ENCODE measurements at places on chromosomes 6 and 20.

DNA sequence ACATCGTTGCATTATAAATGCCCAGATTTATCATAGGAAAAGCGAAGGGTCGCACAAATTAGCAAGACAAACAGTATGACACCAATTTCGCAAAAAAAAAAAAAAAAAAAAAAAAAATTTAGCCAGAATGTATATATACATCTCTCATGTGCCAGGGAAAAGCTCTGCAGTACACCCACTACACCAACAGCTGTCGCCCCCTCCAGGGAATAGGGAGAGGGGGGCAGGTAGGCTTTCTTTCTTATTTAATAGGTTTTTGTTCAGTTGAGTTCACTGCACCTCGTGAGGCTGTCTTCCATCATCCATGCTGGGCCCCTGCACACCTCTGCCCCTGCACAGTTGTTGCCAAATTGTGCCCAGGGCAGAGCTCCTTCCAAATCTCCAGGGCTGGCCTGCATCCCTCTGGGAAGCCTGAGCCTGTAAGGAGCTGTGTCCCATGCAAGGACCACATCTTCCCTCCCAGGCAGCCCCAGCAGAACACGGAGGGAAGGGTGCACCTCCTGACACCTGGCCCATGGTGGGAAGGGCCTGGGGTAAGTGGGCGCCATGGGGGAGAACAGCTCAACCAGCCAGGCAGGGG lies 85.4 kb downstream of the NINL start:
- DNase-seq = no peak

- DNase-seq = no peak
Observed at GRCh38 chr6:161578478-161578877, 304.6 kb upstream of the AGPAT4 start.

DNA sequence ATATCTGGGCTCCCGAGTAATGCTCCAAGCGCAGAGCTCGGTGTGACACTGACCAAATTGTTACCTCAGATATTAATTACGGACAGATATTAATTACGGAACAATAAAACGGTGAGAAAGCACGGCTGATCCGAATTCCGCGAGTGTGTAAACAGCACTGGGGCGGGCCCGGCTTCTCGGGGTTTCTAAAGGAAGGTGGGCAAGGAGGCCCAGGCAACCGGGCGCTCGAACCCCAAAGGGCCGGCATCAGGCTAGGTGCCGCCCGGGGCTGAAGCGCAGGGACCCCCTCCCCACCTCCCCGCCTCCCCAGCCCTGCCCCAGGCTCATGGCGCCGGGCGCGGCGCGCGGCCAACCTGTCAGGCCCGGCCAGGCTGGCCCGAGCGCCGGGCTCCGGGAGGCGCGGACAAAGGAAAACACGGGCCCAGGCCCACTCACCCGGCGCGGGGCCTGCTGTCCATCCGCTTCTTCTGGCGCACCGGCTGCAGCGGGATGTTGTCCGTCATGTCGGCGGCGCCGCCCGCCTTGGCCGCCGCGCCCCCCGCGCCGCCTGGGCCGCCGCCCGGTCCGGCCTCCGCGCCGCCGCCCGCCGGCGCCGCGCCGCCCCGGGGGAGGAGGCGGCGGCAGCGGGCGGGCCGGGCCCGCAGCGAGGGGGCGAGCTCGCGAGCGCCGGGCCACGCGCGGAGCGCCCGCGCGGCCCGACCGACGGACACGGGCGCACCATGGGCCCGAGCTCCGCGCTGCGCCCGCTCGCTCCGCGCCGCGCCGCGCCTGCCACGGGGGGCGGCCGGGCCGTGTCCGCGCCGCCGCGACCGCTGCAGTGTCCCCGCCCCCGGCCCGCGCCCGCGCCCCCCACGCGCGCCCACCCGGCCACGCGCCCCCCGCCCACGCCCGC lies at the start of gene ATP9A:
Gene ATP9A, minus strand, starts transcription at position 524 of the 892 bp plus-strand sequence. Its CDS starts 21 bp downstream, at position 503.
- DNase-seq = peak; percentile 50

DNA sequence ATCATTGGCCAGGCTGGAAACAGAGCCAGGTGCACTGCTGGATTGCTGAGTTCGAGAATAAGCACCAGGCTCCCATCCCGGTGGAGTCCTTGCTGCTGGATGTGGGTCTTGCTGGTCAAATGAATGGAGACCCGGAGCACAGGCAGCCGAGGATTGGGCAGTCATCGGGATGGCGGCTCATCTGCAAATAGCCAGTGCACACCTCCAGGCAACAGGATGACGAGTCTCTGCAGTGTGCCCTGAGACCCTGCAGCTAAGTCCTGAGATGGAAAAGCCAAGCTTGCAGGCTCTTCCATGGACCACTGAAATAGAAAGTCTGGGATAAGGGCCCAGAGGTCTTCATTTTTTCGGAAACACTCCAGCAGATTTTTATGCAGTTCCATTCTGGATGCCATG lies 143.5 kb downstream of the WDR27 start:
- no peak for DNase-seq

DNA sequence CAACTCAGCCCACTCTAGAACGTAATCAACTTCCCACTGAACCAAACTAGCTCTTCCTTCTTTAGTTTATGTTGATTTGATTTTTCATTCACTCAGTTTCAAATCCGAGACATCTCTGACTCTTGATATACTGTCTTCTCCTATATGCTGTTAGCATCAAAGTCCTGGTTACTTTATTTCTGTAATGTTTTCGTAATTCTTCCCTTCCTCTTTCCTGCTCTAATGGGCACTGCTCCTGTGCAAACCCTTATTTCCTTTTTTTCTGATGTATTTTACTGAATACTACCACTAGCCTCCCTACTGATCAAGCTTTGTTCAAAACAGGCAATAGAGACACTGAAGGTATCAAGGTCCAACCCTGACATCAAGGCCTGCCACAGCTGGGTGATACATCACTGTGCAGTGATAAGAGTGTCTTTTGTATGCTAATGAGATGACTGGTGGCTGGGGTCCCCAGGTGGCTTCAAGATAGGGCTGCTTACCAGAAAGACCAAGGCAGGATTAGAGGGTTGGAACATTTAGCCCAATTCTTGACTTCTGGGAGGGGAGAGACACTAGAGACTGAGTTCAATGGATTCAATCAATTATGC lies 95.2 kb downstream of the KIF13A start:
- no peak for DNase-seq

DNA sequence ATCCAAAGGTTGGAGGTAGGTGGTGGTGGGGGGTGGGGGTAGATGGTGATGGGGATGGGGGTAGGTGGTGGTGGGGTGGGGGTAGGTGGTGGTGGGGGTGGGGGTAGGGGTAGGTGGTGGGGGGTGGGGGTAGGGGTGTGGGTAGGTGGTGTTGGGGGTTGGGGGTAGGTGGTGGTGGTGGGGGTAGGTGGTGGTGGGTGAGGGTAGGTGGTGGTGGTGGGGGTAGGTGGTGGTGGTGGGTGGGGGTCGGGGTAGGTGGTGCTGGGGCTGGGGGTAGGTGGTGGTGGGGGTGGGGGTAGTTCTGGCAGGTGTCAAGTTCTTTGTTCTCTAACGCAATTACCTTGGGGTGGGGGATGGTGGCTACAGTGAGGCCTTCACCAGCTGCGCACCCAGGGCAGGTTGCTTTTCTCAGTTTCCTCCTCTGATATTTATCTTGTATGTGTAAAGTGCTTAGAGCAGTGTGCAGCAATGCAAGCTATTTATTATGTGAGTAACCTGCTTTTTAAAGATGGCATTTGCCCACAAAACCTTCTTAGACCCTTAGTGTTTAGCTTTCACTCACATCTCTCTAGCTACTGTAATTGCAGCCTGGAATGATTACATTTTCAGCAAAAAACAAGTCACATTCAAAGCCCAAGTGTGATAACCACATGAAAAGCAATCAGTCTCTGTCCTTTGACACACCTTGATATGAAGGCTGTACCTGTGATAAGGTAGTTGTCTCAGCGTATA lies 8.2 kb upstream of the CCDC167 start:
- DNase-seq = no peak

DNA sequence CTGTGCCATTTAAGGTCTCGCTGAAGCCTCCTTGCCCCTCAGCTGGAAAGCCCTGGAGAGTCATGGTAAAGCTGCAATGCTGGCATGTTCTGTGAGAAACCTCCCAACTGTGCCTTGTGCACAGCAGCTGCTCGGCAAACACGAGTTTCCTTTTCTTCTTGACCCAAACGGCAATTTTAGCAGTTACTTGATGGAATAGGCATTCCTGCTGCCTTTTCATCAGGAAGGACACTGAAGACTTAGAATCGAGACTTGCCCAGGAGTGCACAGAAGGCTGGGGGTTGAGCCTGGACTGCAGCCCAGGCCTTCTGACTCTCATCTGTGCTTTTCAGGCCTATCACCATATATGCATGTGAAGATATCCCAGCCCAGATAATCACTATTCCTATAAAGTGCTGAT lies 28.7 kb upstream of the CLDN20 start:
- DNase-seq = no peak

DNA sequence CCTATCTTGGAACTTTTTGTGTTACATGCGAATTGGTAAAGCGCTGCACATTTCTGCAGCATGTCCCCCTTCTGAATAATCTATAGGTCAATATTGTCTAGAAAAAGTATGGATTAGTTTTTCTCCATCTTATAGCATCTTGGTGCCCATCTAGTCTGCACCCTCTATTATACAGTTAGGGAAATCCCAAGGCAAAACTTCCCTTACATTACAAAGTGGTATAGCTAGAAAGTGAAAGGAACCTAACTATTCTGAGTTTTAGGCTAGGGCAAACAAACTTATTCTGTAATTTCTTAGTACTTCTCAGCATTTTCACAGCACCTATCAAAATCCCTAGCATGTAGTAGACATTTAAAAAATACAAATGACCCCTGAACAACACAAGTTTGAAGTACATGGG lies 133.5 kb upstream of the CCDC28A start:
- no peak for DNase-seq

- no peak for DNase-seq
Observed at GRCh38 chr20:56506103-56506502, 18.4 kb upstream of the FAM209A start.

DNA sequence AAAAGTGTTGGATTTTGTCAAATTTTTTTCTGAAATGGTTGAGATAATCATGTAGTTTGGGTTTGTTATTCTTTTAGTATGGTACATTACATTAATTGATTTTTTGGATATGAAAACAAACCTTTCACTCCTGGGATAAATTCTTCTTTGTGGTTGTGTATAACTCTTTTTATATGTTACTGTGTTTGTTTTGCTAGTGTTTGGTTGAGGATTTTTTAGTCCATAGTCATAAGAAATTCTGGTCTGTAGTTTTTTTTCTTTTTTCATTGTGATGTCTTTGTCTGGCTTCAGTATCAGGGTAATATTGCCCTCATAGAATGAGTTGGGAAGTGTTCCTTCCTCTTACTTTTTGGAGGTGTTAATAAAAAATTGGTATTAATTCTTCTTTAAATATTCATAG lies 122.2 kb upstream of the ATXN1 start:
- no peak for DNase-seq

GRCh38 chr6:160742090-160742489 lies 40.0 kb downstream of the PLG start:
- no peak for DNase-seq

DNA sequence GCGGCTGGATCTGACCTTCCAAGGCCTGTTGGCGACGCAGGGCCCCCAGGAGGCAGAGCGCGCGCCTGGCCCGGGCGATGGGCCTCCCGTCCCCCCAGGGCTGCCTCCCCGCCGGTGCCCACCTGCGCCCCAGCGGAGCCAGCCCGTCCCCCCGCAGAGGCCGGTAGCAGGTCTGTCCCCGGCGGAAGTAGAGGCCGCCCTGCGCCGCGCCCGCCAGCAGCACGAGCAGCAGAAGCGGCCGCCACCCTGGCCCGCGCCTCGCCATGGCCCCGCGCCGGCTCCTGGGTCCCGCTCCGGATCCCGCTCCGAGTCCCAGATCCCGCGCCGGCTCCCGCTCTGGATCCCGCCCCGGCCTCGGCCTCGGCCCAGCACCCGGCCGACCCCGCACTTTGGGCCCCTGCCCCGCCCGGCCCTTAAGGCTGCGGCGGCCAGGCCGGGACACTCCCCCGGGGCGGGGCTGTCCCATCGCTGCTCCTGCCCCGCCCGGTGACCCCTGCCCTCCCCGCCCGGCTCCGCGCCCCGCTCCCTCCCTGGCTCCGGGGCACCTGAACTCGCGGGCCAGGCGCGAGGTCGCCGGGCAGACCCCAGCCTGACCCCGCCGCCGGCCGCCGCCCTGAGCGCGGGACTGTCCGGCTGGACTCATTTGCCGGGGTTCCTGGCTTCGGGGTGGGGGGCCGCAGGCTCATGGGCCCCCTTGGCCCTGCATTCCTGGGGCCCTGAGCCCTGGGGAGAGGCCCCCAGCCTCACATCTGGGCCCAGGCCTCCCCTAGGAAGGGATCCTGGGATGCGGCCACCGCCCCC lies at the start of gene CTSZ:
Gene CTSZ, minus strand, starts transcription at position 391 of the 801 bp plus-strand sequence. Its CDS starts 126 bp downstream, at position 265.
- peak; percentile 79 for DNase-seq

DNA sequence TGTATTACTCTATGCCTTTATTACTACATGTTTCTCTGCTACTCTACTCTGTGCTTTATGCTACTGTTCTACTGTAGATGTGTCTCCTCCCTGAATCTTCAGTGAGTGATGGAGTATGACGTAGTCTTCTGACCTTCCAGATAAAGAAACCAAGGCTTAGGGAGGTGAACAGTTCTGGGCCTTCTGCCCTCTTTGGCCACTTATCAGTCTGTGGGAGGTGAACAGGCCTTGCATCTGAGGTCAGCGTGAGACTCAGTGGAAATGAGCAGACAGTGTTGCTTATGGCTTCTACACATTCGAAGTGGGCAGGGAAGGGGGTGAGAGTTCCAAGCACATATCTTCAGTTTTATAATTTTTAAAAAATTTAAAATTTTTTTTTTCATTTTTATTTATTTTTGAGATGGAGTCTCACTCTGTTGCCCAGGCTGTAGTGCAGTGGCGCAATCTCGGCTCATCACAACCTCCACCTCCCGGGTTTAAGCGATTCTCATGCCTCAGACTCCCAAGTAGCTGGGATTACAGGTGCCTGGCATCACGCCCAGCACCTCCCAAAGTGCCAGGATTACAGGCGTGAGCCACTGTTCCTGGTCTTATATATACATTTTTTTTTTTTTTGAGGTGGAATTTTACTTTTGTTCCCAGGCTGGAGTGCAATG lies 24.2 kb downstream of the MYBL2 start:
- DNase-seq = no peak

GRCh38 chr20:16349523-16350260 lies 223.6 kb downstream of the KIF16B start:
- DNase-seq = no peak

DNA sequence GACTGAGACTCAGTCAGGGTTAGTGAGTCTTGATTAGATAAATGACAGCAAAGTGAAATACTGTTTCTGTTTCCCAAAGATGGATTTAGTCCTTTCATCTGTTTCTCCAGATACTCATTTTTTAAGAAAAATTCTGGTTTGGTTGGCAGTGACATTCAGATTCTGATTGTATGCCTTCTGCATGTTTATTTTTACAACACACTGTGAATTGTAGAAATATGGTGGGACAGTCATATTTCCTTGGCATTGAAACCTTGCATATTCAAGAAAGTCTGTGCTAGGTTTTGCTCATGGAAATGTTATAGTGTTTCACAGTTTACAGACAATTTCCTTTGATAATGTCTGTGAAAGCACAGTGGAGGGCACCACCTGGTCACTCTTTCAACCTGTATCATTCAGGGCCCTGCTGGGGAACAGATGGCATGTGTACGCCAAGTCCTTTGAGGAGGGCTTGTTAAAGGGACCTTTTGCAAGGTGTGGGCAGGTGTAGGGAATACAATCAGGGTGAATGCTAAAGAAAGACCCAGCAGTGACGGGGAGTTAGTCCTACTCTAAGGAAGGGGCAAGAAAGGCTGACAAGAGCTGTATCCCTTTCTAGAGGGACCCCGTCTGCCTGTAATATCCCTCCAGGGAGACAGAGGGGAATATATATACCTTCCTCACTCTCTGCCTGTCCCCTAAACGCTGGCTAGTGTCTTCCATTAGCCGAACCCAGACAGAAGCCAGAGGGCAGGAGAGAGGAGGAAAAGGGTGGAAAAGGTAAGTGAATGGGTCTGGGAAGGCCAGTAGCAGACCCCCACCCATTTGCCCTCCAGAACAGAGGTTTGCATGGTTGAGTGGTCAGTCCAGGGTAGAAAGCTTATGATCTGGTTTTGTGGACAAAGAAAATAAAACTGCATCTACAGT lies 10.2 kb downstream of the PLCB4 start:
- DNase-seq = no peak
